ENCODE measurements at places on chromosomes 4 and X. TPM values are rescaled to one million over a fixed set of nuclear protein-coding genes. Genes with fewer than 3 reads are reported as not detected.

DNA sequence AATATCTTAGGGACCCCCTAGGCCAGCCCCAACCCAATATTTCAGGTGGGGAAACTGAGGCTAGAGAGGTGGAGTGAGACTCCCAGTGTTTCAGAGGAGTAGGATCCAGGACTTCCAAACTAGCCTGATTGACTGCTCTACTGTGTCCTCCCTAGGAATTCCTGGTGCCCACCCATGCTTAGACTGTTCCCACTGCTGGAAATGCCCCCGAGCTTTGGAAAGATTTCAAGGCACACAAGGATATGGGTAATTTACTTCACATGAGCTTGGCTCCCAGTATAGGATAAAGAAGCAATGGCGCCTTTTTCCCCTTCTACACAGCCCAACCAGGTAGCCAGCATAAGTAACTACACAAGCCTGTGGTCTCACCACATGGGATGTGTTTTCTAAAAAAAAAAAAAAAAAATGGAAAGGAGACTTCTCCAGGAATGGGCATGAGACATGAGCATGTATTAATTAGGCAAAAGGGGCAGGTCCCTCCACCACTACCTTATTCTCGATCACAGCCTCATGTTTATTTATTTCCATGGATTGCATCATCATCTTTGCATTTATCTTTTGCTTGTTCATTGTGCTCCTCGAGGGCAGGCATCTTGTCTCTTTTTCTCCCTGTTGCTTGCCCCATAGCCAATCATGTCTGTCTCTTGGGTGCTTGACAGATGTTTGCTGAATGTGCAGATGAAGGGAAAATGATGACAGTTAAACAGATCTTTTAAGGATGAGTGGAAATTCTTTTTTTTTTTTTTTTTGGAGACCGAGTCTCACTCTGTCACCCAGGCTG is 66.7 kb downstream of the DRD5 start:
- no peak for DNase-seq

DNA sequence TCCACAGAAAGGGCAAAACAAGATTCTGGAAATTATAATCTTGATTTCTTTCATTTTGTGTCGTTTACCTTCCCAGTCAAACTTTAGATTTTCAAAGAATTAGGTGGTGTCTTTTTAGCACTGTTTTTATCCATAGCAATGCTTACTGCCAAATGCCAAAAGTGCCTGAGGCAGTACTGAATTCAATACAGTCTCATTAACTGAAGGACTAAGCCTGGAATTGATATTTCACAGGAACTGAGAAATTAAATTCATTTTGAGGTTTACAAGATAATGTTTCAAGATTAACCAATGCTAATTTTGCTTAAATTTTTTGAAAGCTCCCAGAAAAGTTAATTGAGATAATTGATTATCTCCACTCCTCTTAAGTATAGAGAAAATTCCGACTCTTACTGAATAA is 68.8 kb upstream of the ARHGAP24 start:
- no peak for DNase-seq

- DNase-seq, result no peak
Observed at GRCh38 chrX:13898603-13899002, 81.7 kb upstream of the GPM6B start.

- no peak for DNase-seq
Observed at GRCh38 chr4:174549721-174550120, 27.4 kb upstream of the HPGD start.

GRCh38 chr4:74431113-74431826 is 13.7 kb upstream of the AREG start:
- no peak for DNase-seq

- no peak for DNase-seq
Observed at GRCh38 chr4:15168759-15169158, 166.5 kb downstream of the CPEB2 start.

GRCh38 chr4:1413687-1414479 is 7.6 kb upstream of the NKX1-1 start:
- DNase-seq, result no peak

DNA sequence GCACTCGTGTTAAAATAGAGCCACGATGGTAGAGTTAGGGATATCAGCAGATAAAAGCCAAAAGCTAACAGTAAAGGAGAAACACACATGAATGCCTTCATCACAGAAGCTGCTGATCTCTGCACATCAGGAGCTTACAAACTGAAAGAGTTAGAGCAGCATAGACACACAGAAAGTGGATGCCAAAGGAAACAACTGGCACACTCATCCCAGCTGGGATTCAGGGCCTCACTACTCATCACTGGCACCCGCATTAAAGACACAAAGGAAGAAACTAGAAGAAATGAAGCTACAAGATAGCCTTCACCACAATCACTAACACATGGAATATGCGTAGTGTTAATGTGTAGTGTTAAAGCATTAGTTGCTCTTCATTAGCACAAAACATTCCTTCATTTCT is 156.4 kb upstream of the TBL1X start:
- no peak for DNase-seq

DNA sequence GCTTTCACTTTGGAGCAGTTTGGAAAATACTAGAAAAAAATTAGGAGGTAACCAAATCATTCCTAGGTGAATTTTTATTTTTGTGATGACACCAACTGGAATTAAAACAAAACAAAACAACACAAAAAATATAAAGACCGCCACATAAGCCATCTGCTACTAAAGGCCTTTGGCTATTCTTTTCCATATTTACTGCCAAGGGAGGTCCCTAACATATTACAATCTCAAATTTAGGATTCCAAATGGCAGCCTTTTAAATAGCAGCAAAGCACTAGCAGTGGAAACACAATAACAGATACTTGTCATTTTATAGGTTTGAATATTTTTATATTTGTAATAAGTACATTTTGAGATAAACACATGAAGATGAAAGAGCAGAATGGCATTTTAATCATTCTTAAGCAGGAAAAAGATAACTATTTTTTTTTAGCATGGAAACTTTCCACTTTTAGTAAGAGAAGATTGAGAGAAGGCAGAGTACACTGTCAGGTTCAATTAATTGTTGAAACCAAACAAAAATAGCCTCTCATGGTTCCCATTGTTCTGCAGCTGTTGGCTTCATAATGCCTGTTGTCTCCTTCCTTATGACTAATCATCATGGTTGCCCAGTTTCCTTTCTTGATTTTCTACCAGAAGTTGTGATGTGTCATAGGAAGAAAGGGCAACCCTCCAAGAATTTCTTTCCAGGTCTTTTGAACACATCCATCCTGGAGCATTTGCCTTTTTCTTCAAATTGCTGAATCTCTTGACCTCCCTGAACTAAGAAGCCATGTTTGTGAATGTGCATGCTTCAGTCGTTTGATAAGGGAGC is 219.0 kb upstream of the EMCN start:
- DNase-seq, result no peak

DNA sequence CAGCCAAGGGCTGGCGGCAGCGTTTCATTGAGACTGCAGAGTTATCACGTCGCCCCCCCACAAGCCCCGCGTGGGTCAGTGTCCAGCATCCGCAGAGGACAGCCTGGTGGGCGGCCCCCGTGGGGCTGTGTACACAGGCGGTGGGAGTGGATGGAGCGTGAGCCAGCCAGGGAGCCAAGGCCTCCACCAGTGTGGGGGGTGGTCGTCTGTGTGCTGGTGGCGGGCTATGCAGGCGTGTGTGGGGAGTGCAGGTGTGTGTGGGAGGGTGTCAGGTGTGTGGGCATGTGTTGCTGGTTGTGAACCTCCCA is 56.5 kb upstream of the NKX1-1 start:
- no peak for DNase-seq

- DNase-seq, result no peak
Observed at GRCh38 chrX:95716841-95717240, 967.8 kb upstream of the DIAPH2 start.

GRCh38 chr4:170949084-170949483 is 859.3 kb upstream of the AADAT start:
- DNase-seq, result no peak

Gene GYPA
- not detected for total RNA-seq

Gene ENOX2
- total RNA-seq, result 6.2 TPM

Gene UGT2A1
- total RNA-seq, result not detected

Gene WWC2
- 9.2 TPM for total RNA-seq

Data from transverse colon (tissue), 4 donors.